Transverse colon (tissue), 4 donors: ENCODE measurements at places on chromosomes 6 and 20. TPM values are rescaled to one million over a fixed set of nuclear protein-coding genes. Genes with fewer than 3 reads are reported as not detected.

GRCh38 chr6:134195164-134195906, 122.6 kb downstream of the SGK1 start:
- no peak for DNase-seq

DNA sequence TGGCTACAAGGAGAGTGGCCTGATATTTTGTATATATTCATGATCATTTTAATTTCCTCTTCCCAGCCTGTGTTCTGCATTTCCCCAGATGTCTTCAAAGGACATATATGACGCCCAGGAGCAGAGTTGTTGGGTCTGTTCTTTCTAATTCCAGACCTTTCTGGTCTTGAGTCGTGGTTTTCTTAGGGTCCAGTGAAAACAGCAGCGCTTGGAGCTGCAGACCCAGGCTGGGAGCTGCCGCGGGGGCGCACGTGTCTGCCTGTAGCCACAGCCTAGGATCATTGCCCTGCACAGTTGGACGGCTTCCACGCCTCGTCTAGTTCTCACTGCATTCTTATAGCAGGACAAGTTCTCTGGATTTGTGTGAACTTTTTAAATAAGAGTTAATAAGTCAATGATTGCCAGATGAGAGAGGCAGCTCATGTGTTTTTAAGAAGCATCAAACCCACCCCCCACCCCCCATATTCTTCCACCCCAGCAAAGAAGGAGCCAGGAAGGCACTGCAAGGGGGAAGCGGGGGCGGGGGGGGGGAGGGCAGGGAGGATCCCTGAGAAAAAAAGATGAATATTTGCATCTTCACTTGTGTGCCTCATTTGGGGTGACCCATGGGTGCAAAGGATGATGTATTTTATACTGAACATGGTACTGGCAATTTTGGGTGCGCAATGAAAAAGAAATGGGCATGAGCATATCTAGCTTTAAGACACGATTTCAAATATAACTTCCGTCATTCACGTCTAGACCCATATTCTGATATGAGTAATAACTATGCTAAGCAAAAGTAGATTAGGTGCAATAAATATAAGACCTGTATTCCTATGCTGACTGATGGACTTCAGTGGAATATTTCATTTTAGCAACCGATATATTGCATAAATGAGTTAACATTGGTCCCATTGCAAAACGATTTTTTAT, 160.0 kb downstream of the TBXT start:
- DNase-seq: peak; percentile 54

- DNase-seq: no peak
These were observed 38.3 kb downstream of the SNX3 start for GRCh38 chr6:108222504-108222903.

GRCh38 chr6:125962900-125963497, 6.4 kb downstream of the HINT3 start:
- DNase-seq: no peak

- DNase-seq: no peak
These were observed 6.6 kb downstream of the TOP1 start for GRCh38 chr20:41035207-41035606.

GRCh38 chr6:15431762-15432483, 186.1 kb downstream of the JARID2 start:
- DNase-seq: no peak

DNA sequence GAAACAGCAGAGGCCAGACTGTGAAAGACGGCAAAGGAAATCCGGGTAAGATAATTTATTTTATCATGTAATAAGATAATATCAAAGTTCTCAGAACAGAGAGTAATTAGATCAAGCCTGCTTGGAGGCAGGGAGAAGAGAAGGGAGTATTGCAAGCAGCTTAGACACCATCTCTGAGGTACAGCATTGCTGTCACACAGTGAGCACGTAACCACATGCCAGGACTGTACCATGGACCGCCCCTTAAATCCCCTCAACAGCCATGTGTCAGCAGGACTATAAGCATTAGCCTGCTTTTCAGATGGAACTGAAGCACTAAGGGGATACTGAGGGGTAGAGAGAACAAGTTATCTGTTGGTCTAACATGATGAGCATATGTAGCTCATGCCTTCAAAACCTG, 141.5 kb downstream of the C6orf118 start:
- DNase-seq: no peak

GRCh38 chr20:4243071-4243470, 227.7 kb upstream of the RNF24 start:
- no peak for DNase-seq

- no peak for DNase-seq
These were observed 24.3 kb upstream of the MRPS10 start for GRCh38 chr6:42241915-42242314.

DNA sequence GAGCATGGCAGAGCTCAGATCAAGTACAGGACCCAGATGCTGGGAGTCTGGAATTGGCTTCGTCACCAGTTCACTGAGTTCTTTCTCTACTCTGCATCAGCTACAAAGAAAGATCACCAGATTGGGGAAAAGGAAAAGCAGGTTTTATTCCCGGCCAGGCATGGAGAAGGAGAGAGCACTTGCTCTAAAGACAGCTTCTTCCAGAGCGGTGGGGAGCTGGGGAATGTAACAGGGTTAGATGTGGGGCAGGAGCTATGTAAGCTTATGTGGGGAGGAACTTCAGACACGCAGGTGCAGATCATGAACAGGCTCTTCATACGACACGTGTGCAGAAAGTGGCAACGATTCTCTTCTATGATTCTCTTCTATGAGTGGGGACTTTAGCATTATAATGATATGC, 4.9 kb upstream of the ACSS1 start:
- DNase-seq: no peak

GRCh38 chr6:56775498-56776166, 132.9 kb upstream of the DST start:
- DNase-seq: no peak

- DNase-seq: no peak
These were observed 1080.7 kb downstream of the GRIK2 start for GRCh38 chr6:102474041-102474807.

DNA sequence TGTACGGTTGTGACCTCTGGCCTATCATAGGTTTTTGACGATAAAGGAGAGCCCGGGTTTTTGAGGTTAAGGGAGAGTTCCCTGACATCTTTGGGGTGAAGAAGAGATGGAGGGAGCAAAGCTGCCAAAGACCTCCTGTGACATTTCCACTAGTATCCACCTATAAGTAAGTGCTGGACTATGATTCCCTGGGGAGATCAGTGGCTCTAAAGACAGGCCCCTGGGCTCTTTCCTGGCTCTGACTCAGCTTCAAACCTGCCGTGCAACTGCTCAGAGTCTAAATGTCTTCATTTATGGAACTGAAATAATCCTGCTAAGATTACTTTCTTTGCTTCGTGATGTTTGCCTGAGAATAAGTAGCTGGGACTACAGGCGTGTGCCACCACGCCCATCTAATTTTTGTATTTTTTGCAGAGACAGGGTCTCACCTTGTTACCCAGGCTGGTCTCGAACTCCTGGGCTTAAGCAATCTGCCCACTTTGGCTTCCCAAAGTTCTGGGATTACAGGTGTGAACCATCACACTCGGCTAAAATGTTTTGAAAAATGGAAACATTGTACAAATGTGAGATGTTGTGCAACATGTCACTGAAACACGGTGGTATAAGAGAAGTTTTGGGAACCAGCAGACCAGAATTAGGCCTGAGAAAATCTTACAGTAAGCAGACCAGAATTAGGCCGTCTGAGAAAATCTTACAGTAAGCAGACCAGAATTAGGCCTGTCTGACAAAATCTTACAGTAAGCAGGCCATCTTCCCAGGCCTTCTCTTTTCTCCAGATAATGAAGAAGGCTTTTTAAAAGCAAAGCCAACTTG, 1.1 kb upstream of the PAQR8 start:
- DNase-seq: peak; percentile 34

- no peak for DNase-seq
These were observed 75.4 kb upstream of the PTPN1 start for GRCh38 chr20:50434653-50435396.

- no peak for DNase-seq
These were observed 66.1 kb downstream of the B4GALT5 start for GRCh38 chr20:49647550-49647949.

DNA sequence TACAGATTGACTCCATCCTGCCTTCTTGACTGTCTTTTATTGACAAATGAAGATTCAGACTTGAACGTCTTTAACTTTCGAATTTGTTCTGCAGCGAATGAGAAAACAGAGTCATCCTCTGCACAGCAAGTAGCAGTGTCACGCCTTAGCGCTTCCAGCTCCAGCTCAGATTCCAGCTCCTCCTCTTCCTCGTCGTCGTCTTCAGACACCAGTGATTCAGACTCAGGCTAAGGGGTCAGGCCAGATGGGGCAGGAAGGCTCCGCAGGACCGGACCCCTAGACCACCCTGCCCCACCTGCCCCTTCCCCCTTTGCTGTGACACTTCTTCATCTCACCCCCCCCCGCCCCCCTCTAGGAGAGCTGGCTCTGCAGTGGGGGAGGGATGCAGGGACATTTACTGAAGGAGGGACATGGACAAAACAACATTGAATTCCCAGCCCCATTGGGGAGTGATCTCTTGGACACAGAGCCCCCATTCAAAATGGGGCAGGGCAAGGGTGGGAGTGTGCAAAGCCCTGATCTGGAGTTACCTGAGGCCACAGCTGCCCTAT, 12.2 kb downstream of the BRD2 start:
- DNase-seq: no peak

- no peak for DNase-seq
These were observed 140.0 kb upstream of the ATXN1 start for GRCh38 chr6:16901306-16901705.

DNA sequence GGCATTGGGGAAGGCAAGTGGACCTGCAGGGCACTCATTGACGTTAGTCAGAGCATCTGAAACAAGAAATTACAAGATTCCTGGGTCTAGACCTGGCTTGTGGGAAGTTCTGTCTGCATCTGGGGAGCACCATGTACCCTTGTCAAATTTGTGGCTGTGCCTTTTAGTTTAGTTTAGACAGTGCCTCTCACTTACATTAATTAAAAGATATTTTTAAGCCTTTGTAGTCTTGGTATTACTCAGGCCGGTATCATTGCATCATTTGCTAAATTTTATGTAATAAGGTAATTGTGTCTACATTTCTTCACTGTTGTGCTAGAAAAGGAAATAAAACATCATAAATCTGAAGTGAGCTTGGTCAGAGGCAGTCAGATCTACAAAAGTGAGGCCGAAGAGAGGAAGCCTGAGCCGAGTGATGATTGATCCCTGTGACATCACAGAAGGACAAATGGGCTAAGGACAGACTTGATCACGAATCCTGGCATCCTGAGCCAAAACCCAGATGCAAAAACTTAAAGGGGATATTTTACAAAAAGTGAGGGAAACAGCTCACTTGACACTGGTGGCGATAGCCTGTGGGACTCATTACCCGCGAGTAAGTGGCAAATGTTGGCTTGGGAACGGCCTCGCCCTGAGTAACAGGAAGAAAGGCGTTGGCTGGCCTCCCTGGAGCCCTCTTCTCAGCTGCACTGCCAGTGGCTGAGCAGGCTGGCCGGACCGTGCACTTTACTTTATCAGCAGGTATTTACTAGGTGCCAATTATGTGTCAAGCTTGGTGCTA, 106.5 kb downstream of the TCP11 start:
- DNase-seq: peak; percentile 85

DNA sequence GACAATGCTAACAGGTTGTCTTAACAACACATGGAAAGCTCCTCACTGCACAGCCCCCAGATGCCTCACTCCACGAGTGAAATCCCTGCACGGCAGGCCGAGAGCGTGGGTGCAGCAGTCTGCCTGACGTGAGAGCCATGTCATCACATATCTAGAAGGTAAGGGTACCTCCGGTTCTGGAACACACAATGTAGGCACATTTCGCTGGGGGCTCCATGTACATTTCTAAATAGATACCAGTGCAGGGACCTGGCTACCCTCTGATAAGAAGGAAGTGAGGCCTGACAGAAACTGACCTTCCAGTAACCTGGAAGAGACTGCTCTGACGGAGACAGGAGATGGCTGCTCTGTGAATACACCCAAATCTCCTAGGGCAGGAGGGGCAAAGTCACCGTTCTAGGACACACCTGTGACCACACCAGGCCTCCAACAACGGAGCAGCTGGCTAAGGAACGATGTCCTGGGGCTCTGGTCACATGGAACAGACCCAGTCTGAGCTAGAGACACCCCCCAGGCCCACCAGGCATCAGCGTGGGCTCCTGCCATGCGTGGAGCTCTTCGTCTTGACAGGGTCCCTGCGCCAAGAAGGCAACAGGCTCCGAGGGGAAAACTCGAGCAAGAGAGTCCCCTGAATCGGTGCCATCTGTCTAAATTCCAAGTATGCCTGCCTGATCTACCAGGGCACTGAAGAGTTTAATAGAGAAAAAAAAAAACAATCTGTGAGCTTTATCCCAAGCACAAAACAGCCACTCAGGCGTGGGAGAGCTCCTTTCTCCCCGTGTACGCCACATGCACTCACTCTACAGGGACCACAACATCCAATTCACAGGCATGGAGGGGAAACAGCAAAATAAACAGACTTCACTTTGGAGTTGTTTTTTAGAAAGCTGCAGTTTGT, 27.5 kb downstream of the RNASET2 start:
- no peak for DNase-seq

GRCh38 chr6:139762587-139763031, 388.2 kb upstream of the CITED2 start:
- no peak for DNase-seq

GRCh38 chr6:163756079-163756478, 341.6 kb downstream of the QKI start:
- peak; percentile 44 for DNase-seq

DNA sequence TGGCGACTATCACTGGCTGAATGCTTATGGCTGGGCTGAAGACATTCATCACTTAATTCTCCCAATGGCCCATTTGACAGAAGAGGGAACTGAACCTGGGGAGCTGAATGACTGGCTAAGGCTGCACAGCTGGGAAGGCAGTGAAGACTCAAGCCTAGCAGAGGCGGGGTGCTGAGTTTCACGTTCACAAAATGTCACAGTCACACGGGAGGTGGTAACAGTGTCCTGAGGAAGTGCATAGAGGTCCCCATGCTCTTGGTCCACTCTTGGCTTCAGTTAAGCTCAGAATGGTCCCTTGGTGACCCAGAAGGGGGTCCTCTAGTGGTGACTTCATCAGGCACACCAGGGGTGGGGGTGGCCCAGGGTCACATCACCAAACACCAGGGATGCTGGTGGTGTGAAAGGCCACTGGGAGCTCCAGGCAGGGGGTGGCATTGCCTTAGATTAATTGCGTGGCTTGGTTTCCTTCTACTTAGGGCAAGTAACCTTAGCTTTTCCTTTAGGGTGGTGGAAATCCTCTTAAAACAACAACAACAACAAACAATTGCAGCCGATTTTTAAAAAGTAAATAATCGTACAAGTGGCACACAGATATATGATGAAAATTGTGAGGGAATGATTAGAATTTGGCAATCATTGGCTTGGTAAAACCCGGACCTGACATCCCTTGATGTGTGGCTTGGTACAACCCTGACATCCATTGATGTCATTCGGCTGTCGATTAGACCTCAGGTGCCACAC, 45.0 kb downstream of the SULF2 start:
- DNase-seq: no peak

GRCh38 chr20:50303573-50304500, 113.2 kb downstream of the CEBPB start:
- DNase-seq: peak; percentile 81

MAFB gene
- total RNA-seq: 25.8 TPM

IRAK1BP1 gene
- total RNA-seq: not detected

WFDC10B gene
- 1.9 TPM for total RNA-seq

RAET1L gene
- total RNA-seq: not detected

GATA5 gene
- total RNA-seq: not detected

AKAP12 gene
- 59.1 TPM for total RNA-seq

CRYBG1 gene
- total RNA-seq: 64.3 TPM

POU5F1 gene
- total RNA-seq: 20.2 TPM

PLN gene
- total RNA-seq: 32.6 TPM

PSMB9 gene
- 44.1 TPM for total RNA-seq

PLG gene
- total RNA-seq: not detected

CLVS2 gene
- not detected for total RNA-seq

MLN gene
- not detected for total RNA-seq

COL9A3 gene
- total RNA-seq: 223 TPM

CST4 gene
- total RNA-seq: not detected

SRMS gene
- not detected for total RNA-seq
